ENCODE measurements at places on chromosomes 1 and 21.

DNA sequence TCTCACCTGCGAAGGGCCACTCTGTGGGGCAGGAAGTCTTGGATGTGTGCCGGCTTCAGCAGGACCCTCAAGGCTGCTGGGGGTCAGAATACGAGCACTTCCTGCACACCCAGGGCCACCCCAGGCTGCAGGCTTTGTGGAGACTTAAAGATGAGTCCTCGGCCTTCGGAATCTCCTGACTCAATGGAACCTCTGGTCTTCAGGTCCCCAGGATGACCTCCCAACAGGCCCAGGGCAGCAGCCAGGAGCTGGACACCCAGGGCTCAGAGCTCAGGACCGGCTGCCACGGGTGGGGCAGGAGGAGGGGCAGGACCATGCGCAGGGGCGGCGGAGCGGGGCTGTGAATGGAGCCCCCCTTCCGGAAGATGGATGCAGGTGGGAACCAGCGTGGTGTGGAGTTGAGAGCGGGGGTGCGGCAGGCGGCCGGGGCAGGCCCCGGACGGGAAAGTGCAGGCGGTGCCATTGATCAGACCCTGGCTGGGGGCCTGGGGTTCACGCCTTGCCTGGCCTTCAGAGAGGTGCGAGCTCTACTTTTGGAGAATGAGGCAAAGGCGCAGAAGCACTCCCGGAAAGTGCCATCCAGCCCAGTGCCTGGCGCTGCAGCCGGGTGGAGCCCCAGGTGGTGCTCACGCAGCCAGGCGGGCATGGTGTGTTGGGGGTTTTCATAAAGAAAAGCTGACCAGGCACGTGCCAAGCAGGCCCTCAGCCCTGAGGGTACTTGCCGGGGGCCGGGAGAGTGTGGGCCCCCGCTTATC, 10.4 kb downstream of the COL18A1 start:
- DNase-seq = no peak

DNA sequence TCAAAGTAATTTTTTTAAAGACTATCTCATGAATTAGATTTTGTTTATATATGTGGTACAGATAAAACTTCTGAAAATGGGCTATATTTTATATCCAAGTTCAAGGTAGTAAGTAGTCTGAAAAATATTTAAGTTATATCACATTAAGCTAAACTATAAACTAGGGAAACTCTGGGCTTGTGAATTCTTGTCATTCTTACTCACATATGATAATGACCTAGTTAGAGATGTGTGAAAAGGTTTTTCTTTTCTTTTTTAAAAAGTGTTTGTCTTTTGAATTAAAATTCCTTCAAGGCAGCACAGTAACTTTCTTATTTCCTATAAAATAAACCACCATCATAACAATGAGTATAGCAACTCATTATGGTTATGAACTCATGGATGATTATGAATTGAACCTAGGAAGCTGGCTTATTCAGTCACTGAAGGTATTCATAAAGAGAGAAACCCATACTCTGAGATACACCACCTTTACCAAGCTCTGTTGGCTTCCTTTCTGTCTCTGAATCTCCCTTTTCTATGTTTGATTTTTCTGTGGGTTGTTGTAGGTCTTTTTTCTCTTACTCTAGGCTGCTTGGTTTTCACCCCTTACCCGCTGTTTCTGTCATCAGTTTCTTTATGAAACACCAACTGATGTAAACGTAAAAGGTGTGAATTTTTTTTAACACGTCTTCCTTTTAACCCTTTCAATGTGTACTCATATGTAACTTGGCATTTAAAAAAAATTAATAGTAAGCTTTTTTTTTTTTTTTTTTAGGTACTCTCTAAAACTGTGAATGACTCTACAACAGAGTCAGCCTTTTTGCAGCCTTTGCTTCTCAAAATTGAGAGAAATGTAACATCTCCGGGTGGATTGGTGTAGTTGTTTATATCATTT, 25.2 kb downstream of the IL12RB2 start:
- DNase-seq = no peak

DNA sequence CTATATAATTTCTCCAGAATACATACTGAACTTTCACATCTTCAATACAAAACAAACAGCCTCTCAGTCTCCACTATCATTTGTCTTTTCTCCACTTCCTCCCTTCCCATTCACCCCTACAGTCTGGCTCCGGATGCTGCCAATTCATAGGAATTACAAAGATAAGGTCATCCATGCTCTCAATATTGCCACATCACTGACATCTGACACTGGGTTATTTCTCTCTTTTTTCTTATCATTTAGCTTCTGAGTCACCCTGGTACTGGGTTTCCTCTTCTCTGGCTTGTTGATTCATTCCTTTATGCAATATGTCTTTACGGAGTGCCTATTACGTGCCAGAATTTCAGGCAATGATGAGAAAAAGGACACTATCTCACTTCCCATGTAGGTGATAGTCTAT, 3.1 kb upstream of the SH3BP5L start:
- no peak for DNase-seq

GRCh38 chr1:91952187-91952586, 3.0 kb downstream of the BRDT start:
- DNase-seq = no peak
